CD14-positive monocyte (primary cell): ENCODE measurements at places on chromosomes 2 and 18. TPM values are rescaled to one million over a fixed set of nuclear protein-coding genes. Genes with fewer than 3 reads are reported as not detected.

Gene TUBA3E
- polyA plus RNA-seq = not detected

Gene HOXD9
- polyA plus RNA-seq = not detected in 2 replicates

Gene RAD51AP2
- polyA plus RNA-seq = not detected

Gene STEAP3
- 10.7 and 14.8 TPM in 2 replicates for polyA plus RNA-seq

Gene DTNA
- 0.53 TPM for polyA plus RNA-seq

Gene ATP8B1
- polyA plus RNA-seq = 0.11 TPM

Gene GALNT14
- 0.33 TPM for polyA plus RNA-seq

Gene CCDC121
- polyA plus RNA-seq = 0.34 and 0.61 TPM in 2 replicates

Gene ERFE
- polyA plus RNA-seq = not detected
